ENCODE measurements at places on chromosomes 13 and 19.

DNA sequence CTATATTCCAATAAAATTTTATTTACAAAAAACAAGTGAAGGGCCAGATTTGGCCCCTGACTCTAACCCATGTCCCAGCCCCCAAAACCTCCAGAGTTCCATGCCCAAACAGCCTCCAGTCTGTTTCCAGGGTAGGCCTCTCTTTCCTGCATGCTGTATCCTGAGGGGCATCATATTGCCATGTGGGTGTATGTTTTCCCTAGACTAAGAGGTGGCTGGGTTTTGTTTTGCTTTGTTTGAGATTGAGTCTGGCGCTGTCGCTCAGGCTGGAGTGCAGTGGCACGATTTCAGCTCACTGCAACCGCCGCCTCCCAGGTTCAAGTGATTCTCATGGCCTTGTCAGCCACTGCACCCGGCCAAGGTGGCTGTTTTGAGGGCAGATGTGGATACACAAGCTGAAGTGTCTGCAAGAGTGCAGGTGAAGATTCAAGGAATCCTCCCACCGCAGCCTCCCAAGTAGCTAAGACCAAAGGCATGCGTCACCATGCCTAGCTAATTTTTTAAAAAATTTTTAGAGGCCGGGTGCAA is 23.6 kb upstream of the LSM14A start:
- DNase-seq: no peak

GRCh38 chr13:113562085-113562749 is 22.3 kb upstream of the TFDP1 start:
- no peak for DNase-seq

DNA sequence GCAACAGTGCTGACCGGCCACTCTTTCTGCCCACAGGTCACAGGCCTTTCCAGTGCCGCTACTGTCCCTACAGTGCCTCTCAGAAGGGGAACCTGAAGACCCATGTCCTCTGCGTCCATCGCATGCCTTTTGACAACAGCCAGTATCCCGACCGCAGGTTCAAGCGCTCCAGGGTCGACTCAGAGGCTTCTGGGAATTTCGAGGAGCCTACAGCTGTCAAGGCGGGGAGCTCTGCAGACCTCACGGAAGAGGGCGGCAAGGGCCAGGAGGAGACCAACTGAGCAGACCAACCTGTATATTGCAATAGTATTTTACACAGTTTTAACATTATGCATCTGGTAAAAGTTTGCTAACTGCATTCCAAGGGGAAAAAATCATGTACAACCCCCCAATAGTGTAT is 338.5 kb downstream of the ZNF536 start:
- DNase-seq: no peak

GRCh38 chr13:44669534-44669933 is 93.4 kb upstream of the TSC22D1 start:
- DNase-seq: no peak

DNA sequence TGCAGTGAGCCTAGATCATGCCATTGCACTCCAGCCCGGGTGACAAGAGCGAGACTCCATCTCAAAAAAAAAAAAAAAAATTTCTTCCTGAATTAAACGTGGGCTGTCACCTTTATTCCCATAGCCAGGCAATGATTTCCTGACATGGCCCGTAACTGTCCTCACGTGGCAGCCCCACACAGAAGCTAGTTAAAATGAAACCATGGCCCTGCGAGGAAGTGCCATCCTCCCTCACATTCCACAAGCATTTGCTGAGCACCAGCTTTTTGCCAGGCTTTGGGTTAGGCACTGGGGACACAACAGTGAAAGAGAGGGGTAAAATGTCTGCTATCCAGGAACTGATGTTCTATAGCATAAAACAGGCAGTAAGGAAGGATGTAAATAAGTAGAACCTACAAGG is 13.2 kb upstream of the FBXO27 start:
- no peak for DNase-seq

DNA sequence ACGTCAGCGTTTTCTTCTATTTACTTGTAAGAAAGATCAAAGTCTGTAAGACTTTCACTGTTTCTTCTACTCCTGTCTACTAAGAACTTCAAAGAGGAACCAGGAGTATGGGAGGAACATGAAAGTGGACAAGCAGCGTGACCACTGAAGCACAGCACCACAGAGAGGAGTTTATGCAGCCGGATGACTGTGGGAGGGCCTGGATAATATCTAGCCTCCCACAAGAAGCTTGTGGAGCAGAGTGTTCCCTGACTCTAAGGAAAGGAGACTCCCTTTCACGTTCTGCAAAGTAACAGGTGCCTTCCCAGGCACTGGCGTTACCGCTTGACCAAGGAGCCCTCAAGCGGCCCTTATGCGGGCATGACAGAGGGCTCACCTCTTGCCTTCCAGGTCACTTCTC is 83.6 kb upstream of the PDCD5 start:
- no peak for DNase-seq

DNA sequence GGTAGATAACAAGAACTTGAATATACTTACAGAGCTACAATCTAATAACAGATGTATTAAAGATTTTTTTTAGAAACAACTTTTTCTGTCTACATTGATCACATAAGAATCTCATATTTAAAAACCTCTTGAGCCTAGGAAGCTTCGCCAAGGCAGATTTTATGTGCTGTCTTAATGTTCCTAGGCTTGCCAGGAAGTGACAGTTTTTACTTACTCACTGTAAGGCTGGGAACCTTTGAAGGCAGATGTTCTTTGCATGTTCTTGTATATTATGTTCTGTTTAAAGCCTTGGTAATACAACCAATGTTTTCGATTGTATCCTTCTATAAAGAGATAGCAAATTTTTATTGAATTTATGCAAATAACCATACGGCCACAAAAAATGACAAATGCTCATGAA is 492.7 kb downstream of the GPC5 start:
- DNase-seq: no peak

DNA sequence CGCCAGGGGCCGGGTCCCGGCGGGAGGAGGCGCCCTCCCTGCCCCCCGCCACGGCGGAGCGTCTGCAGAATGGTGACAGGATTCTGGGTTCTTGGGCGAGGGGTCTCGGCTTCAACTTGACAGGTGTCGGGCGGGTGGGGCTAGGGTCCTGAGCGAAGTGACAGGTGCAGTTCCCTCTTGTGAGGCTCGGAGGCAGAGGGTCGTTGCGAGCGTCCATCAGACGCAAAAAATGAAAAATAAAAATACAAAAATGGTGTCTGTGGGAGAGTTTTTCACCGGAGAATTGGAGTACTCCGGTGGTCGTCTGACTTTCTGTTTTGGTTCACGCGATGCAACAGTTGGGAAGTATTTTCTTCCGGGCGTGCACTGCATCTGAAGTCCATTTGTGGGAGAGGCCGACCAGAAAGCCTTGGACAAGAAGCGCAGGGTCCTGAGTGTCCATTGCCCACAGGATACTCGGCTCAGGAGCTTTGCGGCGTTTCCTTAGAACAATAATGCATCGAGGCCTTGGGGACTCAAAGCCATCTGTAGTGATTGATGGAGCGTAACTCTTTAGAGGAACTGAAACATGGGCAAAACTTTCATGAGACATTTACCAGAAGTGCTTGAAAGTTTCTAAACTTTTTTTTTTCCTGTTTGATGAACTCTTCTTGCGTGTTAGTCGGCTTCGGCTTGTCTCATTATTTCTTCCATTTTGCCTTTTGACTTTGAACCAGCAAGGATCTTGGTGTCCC is 759 bp downstream of the RB1 start:
- DNase-seq: no peak

- DNase-seq: no peak
These were observed 1.9 kb upstream of the C1QTNF9 start for GRCh38 chr13:24307211-24308067.

- no peak for DNase-seq
These were observed 4.4 kb downstream of the RNF225 start for GRCh38 chr19:58399903-58400302.

DNA sequence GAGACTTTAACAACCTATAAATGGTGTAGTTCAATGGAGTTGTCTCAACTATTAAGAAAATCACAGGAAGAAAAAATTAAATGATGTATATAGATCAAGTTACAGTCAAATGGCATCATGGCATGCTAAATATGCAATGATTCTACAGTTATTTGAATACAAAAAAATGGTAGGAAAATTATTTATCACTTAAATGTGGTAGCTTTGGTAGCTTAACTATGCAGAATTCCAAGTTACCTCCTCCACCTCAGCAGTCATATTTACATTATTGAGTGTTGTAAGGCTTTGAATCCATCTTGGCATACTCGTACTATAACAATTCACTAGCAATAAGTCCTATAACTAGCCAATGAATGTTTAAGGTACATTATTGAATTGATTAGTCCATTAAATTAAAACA is 36.8 kb downstream of the CAB39L start:
- DNase-seq: no peak

DNA sequence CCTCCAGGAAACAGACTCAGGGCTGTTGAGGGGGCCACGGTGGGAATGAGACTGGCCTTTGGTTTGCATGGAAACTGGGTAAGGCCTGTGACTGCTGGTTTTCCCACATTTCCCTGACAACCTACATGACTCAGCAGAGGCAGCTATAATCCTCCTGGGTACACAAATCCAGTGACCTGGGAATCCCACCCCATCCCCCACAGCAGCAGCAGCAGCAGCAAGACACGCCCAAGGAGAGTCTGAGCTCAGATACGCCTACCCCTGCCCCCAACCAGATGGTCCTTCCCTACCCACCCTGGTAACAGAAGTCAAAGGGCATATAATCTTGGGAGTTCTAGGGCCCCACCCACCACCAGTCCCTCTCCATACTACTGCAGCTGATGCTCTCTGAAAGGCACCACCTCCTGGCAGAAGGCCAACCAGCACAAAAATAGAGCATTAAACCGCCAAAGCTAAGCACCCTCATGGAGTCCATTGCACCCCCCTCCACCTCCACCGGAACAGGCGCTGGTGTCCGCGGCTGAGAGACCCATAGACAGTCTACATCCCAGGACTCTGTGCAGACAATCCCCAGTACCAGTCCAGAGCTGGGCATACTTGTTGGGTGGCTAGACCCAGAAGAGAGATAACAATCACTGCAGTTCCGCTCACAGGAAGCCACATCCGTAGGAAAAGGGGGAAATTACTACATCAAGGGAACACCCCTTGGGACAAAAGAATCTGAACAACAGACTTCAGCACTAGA is 237.2 kb upstream of the SPRY2 start:
- DNase-seq: no peak

DNA sequence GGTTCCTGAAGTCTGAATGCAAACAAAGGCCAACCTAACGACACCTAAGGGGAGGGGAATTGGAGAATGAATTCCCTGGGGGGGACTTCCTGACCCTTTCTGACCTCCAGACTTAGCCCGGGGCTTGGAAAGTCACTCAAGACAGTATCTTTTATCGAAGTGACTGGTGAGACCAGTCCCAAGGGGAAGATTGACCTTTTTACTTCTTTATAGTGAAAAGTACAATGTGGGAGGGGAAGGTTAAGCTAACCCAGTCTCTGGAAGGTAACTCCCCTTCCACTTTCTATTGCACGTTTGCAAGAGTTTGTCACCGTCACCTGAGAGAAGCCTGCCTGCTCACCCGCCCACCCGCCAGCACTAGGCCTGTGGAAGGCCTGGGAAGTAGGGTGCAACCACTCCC is 111.9 kb downstream of the EFNB2 start:
- DNase-seq: no peak

- DNase-seq: no peak
These were observed 24.8 kb downstream of the HIF3A start for GRCh38 chr19:46321653-46322052.

- DNase-seq: no peak
These were observed 728.9 kb upstream of the ARGLU1 start for GRCh38 chr13:107296804-107297203.

DNA sequence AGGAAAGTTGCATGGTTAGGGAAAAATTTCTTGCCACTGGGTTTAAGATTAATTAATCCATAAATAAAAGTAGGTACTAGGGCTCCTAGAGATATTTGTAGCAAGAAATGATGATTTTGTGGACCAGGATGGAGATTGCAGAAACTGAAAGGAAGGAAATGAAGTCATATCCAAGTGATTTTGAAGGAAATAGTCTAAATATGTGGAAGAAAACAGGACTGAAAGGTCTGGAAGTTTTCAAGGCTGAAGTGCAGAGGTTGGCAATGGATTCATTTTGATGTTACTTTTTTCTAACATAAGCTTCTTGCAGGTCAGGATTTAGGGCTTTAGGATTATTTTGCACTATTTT is 52.8 kb downstream of the SOX21 start:
- no peak for DNase-seq

- DNase-seq: no peak
These were observed 8.8 kb downstream of the ZNF787 start for GRCh38 chr19:56112313-56112709.

DNA sequence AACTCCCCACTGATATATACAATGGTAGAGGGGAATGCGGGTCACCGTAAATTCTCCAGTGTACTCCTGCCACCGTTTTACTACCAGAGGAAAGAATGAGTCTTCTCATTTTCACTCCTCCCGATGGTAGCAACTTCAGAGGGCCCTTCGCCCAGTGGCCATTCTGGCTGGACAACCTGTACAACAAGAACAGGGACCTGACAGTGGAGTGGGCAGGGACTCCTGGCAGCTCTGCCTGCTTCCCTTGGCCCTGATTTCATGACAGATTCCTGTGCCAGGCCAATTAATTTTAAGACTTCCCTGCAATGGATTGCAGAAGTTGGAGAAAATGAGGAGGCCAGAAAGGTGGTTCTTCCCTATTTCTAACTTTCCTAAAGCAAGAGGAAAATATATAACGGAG is 148.9 kb downstream of the GPC6 start:
- DNase-seq: no peak

DNA sequence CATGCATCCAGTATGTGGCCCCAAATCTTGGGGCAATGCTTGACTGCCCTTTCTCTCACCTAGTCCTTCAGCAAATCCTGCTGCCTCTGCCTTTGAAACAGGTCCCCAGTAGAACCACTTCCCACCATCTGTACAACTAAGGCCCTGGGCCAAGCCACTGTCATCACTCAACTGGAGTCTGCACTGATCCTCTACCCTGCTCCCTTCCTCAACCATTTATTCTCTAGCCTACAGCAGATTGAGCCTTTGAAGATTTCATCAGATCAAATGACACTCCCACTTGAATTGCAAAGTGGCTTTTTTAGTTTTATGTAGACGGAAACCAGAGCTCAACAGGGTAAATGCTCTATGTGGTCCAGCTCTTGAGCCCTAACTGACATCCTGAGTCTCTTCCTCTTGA is 43.5 kb downstream of the ATP8A2 start:
- DNase-seq: no peak

DNA sequence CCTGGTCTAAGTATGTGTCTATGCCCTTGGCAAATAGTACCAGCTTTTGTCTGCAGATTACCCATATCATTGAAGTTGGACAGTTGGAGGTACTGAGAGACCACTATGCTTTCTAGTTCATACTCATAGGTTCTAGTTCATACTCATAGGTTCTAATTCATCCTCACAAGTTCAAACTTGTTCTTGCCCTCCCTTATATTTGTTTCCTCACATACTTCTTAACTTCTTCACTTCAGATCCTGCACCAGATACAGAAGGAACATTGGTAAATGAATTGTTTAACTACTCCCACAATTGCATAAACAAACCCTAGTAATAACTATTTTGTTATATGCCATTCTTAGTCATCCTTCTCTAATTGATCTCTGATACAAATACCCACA is 172.2 kb downstream of the SLITRK1 start:
- no peak for DNase-seq

Measured in activated T-helper 1 cell treated with anti-CD3 and anti-CD28 coated beads, Interleukin-2, amount 50 U/mL, for 16 hours (primary cell).